Osteoblast (primary cell): ENCODE measurements at places on chromosomes 5 and 9.

- H3K4me1 ChIP-seq = peaks cover 26% of the 10 kb centered on the region
- H3K4me3 ChIP-seq = no peak overlapping the region
- DNase-seq = no peak
- peaks cover 8% of the 10 kb centered on the region for H3K36me3 ChIP-seq
- peak overlapping the region; percentile 50 for H3K27ac ChIP-seq
Observed at GRCh38 chr9:110089681-110090370, 118.1 kb downstream of the C9orf152 start.

DNA sequence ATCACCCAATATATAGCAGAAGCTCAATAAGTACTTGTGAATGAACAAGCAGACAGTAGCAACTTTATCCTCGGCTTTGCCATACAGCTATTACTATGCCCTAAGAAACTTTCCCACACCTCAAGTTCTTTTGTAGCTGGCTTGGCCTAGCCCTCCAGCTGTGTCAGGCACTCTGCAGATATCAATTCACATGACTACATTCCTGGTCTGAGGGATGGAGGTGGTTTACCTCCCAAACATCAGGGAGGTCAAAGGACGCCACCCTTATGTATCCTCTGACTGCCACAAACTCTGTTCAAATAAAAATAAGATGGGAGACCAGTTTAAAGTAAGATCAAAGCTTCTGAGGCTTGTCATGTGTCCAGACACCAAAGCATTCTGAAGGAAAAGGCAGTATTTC, 416.3 kb downstream of the PIK3R1 start:
- DNase-seq = no peak
- H3K36me3 ChIP-seq = no peaks in the 10 kb centered on the region
- no peaks in the 10 kb centered on the region for H3K27me3 ChIP-seq
- H3K4me1 ChIP-seq = no peaks in the 10 kb centered on the region

DNA sequence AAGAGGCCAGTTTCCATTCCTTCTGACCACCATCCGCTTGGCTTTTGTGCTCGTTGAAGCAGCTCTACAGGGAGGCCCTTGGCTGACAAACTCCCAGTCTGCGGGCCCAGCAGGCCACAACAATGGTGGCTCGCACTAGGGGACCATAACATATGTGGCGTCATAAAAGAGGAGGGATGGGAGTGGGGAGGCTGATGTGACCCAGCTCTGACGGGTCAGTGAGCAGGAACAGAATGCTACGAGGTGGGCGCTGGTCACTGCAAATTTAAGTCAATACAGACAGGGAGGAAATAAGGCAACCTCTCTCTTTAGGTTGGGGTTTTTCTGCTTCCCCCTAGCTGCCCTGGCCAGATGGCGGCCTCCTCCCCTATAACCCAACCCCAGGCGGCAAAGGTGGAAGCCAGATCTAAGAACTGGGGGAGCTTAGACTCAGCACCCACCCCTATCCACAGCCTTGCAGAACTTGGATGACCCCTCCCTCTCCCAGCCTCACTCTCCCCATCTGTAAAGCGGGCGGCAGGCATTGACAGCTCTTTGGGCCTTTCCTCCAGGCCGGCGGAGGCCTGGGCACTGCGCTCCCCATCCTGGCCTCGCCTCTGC, 778 bp downstream of the FRRS1L start:
- no peaks in the 10 kb centered on the region for H3K4me1 ChIP-seq
- H3K4me3 ChIP-seq = no peak overlapping the region
- DNase-seq = peak; percentile 75
- H3K27me3 ChIP-seq = peaks cover 58% of the 10 kb centered on the region

GRCh38 chr9:131349881-131350563, 43.9 kb upstream of the PRRC2B start:
- peaks cover 7% of the 10 kb centered on the region for H3K4me1 ChIP-seq
- DNase-seq = peak; percentile 95
- H3K27ac ChIP-seq = no peak overlapping the region
- H3K4me3 ChIP-seq = peak overlapping the region; percentile 45
- H3K27me3 ChIP-seq = no peaks in the 10 kb centered on the region

DNA sequence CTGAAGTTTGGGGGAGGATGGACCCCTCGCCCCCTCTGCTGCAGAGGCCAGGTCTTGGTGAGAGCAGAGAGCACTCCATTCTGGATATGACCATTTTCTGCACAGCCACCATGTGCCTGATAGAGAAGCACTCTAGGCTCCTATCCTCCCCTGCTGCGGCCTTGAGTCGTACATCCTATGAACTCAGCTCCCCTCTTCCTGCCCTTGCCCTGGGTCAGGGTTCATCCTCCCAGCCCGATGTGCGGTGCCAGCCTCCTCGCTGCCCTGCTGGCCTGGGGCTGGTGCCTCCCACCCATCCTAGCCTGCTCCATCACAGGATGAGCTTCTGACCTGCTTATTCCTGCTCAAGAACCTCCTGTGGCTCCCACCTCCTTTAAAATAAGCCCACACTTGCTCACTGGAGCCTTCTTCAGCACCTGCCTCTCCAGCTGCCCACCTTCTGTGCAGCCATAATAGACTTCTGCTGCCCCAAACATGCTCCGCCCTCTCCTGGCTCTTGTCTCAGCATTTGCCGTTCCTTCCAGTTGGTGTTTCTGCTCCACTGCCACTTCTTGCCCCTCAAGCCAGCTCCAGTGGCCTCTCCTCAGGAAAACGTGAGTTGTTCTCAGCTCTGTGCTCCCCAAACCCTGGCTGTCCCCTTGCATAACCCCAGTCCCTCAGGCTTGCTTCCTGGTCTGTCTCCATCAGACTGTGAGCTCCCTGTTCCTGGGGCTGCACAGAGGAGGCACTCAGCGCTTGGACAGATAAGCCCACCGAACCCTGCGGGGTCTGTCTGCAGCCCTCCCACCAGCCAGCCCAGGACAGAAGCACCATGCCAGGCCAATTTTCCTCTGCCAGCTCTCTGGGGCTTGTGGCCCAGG, 22.3 kb upstream of the TTLL11 start:
- DNase-seq = peak; percentile 48
- H3K4me1 ChIP-seq = no peaks in the 10 kb centered on the region
- H3K27me3 ChIP-seq = no peaks in the 10 kb centered on the region
- H3K36me3 ChIP-seq = no peaks in the 10 kb centered on the region
- H3K4me3 ChIP-seq = no peak overlapping the region
- no peak overlapping the region for H3K27ac ChIP-seq

GRCh38 chr9:114235033-114235661, 79.8 kb downstream of the COL27A1 start:
- no peak for DNase-seq
- peaks cover 22% of the 10 kb centered on the region for H3K4me1 ChIP-seq
- no peak overlapping the region for H3K4me3 ChIP-seq
- H3K27ac ChIP-seq = no peak overlapping the region
- no peaks in the 10 kb centered on the region for H3K36me3 ChIP-seq

- peaks cover 14% of the 10 kb centered on the region for H3K27me3 ChIP-seq
- peak; percentile 69 for DNase-seq
- no peaks in the 10 kb centered on the region for H3K36me3 ChIP-seq
- H3K4me1 ChIP-seq = no peaks in the 10 kb centered on the region
- no peak overlapping the region for H3K27ac ChIP-seq
- H3K4me3 ChIP-seq = no peak overlapping the region
Observed at GRCh38 chr9:129442803-129443511, 177.9 kb downstream of the C9orf50 start.

DNA sequence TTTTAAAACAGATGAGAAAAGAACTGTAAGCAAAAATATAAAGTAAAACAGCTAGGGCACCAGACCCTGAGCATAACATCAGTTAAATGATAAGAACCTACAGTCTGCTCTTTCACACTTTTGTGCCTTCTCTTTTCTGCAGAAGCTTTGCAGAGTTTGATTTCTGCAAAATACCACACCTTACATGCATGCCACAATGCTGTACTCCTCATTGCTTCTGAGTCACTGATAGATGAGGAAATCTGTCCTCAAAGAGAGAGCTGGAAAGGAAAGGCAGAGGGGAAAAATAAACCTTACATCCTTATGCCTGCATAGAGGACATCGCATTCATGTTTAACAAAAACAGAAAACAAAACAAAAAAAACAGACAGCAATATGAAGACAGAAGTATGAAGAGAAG, 142.9 kb downstream of the ATPSCKMT start:
- DNase-seq = no peak
- no peak overlapping the region for H3K4me3 ChIP-seq
- H3K4me1 ChIP-seq = no peaks in the 10 kb centered on the region
- no peaks in the 10 kb centered on the region for H3K36me3 ChIP-seq
- peaks cover 6% of the 10 kb centered on the region for H3K27me3 ChIP-seq
- no peak overlapping the region for H3K27ac ChIP-seq

GRCh38 chr5:149114403-149115312, 26.6 kb upstream of the ABLIM3 start:
- DNase-seq = peak; percentile 72
- no peaks in the 10 kb centered on the region for H3K36me3 ChIP-seq
- no peak overlapping the region for H3K4me3 ChIP-seq
- H3K27me3 ChIP-seq = no peaks in the 10 kb centered on the region
- no peak overlapping the region for H3K27ac ChIP-seq
- H3K4me1 ChIP-seq = peaks cover 13% of the 10 kb centered on the region

DNA sequence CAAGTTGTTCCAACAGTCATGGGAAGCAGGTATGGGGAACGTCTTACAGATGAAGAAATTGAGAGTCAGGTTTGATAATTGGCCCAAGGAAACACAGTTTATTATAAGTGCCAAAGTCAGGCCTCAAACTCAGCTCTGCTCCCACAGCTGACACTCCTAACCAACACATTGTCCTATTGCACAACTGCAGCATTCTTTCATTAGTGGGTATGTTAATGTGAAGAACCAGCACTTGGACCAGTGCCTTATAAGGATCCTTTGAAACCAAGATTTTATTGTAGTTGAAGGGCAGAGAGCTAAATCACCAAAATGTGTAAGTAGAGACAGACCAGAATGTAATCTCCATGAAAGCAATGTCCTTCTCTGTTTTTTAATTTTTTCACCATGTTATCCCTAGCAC, 56.1 kb downstream of the GRIA1 start:
- peaks cover 12% of the 10 kb centered on the region for H3K4me1 ChIP-seq
- DNase-seq = no peak
- no peak overlapping the region for H3K4me3 ChIP-seq
- no peaks in the 10 kb centered on the region for H3K36me3 ChIP-seq
- no peaks in the 10 kb centered on the region for H3K27me3 ChIP-seq

- no peaks in the 10 kb centered on the region for H3K36me3 ChIP-seq
- H3K27me3 ChIP-seq = no peaks in the 10 kb centered on the region
- H3K4me3 ChIP-seq = no peak overlapping the region
- H3K27ac ChIP-seq = no peak overlapping the region
Observed at GRCh38 chr9:108094676-108094993, 605.1 kb upstream of the KLF4 start.

DNA sequence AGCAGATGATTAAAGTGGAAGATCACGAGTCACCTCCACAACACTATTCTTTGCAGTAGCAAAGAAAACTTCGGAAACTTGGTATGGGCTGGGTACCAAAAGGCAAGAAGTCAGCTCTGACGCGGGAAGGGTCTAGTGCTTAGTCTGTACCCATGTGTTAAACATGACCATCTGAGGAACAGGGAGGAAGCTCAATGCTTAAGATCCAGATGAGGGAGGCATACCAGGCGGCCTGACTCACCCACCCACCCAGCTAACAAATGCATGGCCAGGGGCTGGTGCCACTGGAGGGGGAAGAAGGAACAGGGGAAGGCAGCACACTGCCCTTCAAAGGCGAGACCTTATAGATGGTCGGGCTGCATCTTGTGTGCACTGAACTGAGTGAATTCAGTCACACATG, 41.8 kb downstream of the CAMSAP1 start:
- no peaks in the 10 kb centered on the region for H3K4me1 ChIP-seq
- DNase-seq = peak; percentile 48
- no peaks in the 10 kb centered on the region for H3K27me3 ChIP-seq
- H3K27ac ChIP-seq = no peak overlapping the region
- no peaks in the 10 kb centered on the region for H3K36me3 ChIP-seq

DNA sequence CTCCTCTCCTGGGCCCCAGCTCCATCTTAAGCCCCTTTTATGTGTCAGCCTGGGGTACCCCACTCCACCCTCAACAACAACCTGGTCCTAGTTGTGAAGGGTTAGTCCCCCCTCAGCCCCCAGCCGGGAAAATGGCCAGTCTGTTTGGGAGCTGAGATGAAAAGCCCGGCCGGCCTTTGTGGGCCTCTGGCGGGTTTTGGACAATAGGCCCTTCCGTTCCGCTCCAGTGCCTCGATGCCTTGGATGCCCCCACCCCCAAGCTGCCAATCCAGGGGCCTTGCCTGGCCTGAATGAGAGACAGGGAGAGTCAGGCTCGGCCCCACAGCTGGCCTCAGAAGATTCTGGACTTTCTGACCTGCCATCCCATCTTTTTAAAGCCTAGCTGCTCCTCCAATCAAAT, 9.2 kb downstream of the CNTFR start:
- no peaks in the 10 kb centered on the region for H3K4me1 ChIP-seq
- H3K36me3 ChIP-seq = no peaks in the 10 kb centered on the region
- H3K4me3 ChIP-seq = no peak overlapping the region

- DNase-seq = no peak
- H3K4me1 ChIP-seq = peaks cover 3% of the 10 kb centered on the region
- H3K36me3 ChIP-seq = no peaks in the 10 kb centered on the region
- no peak overlapping the region for H3K4me3 ChIP-seq
- H3K27ac ChIP-seq = no peak overlapping the region
Observed at GRCh38 chr9:94745806-94746540, 19.5 kb downstream of the AOPEP start.

DNA sequence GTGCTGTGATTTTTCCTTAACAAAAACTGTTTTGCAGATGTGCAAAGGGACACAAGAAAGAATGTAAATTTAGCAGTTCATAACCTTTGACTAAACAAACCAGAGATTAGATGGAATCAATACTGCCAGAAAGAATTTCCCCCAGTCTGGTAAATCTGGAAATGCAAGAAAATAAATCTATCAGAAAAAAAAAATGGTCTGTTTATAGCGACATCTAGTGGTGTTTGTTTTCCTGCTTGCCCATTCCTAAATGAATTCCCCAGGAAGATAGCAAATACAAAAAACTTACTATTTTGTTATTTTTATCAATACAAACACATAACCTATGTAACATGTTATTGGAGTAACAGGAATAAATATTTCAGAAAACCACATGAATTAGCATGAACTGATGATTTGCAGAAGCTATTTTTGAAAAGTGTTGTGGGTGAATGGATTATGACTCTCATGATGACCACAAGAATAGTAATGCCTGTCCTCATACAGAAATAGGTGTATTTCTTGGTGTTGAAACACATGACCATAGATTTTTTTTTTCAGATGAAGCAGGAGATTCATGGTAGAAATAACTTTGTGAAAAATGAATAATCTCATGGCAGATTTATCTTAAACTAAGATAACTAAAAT, 1703.8 kb downstream of the MAT2B start:
- no peak overlapping the region for H3K27ac ChIP-seq
- H3K27me3 ChIP-seq = no peaks in the 10 kb centered on the region
- no peaks in the 10 kb centered on the region for H3K36me3 ChIP-seq
- DNase-seq = no peak
- H3K4me1 ChIP-seq = no peaks in the 10 kb centered on the region

DNA sequence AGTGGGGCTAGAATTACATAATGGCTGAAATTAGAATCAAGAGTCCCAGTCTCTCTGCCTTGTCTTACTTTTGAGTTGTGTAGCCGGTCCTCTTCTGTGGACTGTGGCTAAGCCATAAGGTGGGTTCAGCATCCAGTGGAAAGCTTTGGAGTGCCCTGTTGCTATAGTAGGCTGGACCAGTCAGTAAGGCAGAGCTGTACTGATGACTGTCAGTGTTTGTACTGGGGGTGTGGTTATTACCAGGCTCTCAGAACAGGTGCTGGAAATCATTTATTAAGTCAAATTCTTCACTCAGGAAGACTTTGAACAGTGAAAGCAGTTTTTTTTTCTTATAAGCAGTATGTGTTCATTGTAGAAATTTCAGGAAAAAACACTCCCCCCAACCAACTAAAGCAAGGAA, 129.4 kb downstream of the ZSWIM6 start:
- no peaks in the 10 kb centered on the region for H3K27me3 ChIP-seq
- DNase-seq = no peak
- H3K4me1 ChIP-seq = peaks cover 2% of the 10 kb centered on the region
- no peaks in the 10 kb centered on the region for H3K36me3 ChIP-seq
- H3K27ac ChIP-seq = no peak overlapping the region
- H3K4me3 ChIP-seq = no peak overlapping the region
